NCI-H82 (cell line): ENCODE measurements at places on chromosomes 7 and 10.
A peak's percentile ranks its signal among the peaks of the same experiment; 100 is the strongest.

GRCh38 chr7:2440608-2441245 lies 35.5 kb downstream of the GRIFIN start:
- no peak for DNase-seq

DNA sequence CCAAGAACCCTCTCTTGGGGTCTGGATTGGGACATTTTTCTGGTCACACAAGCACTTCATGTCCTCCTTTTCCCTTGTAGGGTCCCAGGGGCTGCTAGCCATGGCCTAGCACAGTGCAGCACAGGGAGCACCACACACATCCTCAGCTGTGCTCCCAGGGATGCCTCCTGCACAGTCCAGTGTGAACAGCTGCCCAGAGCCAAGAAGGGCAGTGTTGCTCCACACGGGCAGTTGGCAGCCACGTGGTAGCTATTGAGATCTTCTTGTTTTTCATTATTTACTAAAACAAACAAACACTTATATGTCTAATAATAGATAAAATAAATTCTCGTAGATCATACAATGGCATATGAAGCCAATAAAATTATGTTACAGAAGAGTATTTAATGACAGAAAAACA lies 13.9 kb upstream of the LANCL2 start:
- DNase-seq, result no peak

DNA sequence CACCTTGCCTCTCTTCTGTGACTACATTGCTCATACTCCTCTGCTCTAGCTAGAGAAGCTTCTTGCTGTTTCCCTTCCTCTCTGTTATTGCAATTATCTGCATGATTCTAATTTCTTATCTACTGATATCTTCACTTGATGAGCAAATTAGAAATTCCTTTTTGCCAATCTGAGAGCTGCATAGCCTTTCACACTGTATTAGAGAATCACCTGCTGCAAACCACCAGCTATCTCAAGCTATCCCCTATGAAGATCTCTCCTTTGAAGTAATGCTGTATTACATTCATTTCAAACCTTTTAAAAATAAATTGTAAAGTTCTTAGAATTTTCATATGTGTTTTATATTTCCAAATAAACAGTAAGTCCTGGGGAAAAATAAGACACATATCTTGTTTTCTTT lies 89.0 kb upstream of the ZNF804B start:
- DNase-seq, result no peak

GRCh38 chr7:78828317-78828716 lies 625.1 kb downstream of the MAGI2 start:
- DNase-seq, result no peak

- no peak for DNase-seq
These were observed 252.2 kb downstream of the NSUN6 start for GRCh38 chr10:18399158-18399557.

- DNase-seq, result peak; percentile 41
These were observed 2.0 kb upstream of the KMT2E start for GRCh38 chr7:105011831-105012502.

- DNase-seq, result no peak
These were observed 148.0 kb upstream of the MEOX2 start for GRCh38 chr7:15834446-15834845.

GRCh38 chr10:14371581-14371980 lies 40.9 kb upstream of the FRMD4A start:
- peak; percentile 47 for DNase-seq

- no peak for DNase-seq
These were observed 116.7 kb downstream of the CYP26A1 start for GRCh38 chr10:93190372-93190771.
